Activated T-helper 17 cell treated with anti-CD3 and anti-CD28 coated beads, Interleukin-2, amount 50 U/mL, for 72 hours (primary cell): ENCODE measurements at places on chromosomes 3 and 15. TPM values are rescaled to one million over a fixed set of nuclear protein-coding genes. Genes with fewer than 3 reads are reported as not detected.
A peak's percentile ranks its signal among the peaks of the same experiment; 100 is the strongest.

DNA sequence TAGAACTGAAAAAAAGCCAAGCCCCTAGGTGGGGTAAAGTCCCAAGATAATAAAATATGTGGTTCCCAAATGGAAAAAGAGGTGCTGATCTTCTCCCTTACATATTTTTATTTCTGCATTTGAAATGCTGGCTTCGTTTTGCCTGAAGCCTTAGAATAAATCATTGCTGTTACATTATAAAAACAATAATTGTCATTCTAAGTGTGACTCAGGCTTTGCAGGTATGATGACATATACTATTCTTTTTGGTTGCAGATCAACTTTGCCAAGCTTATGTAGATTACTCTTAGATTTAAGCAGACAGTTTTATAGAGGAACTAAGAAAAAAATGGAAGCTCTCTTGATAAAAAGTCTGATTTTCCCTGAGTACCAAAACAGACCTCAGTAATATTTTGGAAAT is 7.5 kb downstream of the IDH3A start:
- ATAC-seq: no peak

DNA sequence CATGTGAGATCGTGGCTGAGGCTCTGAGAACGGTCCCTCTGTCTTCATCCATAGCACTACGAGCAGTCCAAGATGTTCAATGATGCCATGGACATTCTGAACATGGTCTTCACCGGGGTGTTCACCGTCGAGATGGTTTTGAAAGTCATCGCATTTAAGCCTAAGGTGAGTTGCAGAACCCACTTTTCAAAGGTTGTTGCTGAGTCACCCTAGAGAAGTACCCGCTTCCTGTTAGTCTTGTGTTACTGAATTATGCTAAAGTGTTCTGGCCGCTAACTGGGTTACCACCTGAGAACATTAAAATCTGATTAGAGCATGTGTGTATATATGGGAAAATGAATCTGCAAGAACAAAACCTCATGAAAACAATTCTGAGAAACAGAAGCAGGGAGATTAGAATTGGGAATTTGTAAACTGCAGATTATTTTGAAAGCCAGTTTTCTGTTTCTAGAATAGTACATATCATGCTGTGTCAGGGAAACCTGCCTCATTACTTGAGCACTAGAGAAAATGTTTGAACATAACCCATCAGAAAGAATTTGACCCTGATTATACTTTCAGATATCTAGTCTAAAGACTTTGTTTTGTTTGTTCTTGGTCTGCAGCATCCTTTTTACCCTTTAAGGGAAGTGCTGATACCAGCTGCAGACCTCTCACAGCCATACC is 92.6 kb downstream of the CHDH start:
- peak; percentile 84 for ATAC-seq

DNA sequence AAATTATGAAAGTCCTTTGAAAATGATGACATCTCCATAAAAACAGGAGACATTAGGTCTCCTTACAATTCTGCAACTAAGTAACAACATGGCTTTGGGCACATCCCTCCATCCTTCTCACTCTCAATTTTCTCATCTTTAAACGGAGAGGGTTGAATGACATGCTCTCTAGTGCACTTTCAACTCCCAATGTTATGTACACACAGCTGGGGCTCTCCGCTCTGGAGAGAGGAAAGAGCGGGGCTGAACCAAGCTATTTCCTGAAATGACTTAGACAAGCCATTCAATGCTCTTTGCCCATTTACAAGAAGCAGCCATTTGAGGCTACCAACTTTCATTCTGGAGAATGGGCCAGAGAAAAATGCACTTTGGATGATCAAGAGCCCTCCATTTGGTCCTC is 144.2 kb upstream of the BNIP2 start:
- no peak for ATAC-seq

The P2RY1 gene
- 0.17 TPM for total RNA-seq

GRCh38 chr15:38531509-38531908 is 33.1 kb downstream of the RASGRP1 start:
- peak; percentile 13 for ATAC-seq

The PLA2G4E gene
- total RNA-seq: 0.13 TPM

The LARP6 gene
- total RNA-seq: not detected

- peak; percentile 66 for ATAC-seq
Observed at GRCh38 chr3:152071924-152072323, 196.8 kb upstream of the MBNL1 start.

The HAUS2 gene
- 61.7 TPM for total RNA-seq

GRCh38 chr3:31536497-31536896 is 3.8 kb downstream of the STT3B start:
- no peak for ATAC-seq
